ENCODE measurements at places on chromosomes 5 and 9.

GRCh38 chr5:176837707-176838115 is 27.4 kb downstream of the UNC5A start:
- peak; percentile 70 for DNase-seq

- no peak for DNase-seq
These were observed 245.5 kb downstream of the SMARCA2 start for GRCh38 chr9:2260417-2261306.

- DNase-seq = no peak
These were observed 24.2 kb downstream of the JADE2 start for GRCh38 chr5:134549714-134550113.

GRCh38 chr9:69093471-69094103 is 58.0 kb downstream of the FXN start:
- no peak for DNase-seq

GRCh38 chr5:5795074-5795771 is 372.7 kb downstream of the ICE1 start:
- no peak for DNase-seq

DNA sequence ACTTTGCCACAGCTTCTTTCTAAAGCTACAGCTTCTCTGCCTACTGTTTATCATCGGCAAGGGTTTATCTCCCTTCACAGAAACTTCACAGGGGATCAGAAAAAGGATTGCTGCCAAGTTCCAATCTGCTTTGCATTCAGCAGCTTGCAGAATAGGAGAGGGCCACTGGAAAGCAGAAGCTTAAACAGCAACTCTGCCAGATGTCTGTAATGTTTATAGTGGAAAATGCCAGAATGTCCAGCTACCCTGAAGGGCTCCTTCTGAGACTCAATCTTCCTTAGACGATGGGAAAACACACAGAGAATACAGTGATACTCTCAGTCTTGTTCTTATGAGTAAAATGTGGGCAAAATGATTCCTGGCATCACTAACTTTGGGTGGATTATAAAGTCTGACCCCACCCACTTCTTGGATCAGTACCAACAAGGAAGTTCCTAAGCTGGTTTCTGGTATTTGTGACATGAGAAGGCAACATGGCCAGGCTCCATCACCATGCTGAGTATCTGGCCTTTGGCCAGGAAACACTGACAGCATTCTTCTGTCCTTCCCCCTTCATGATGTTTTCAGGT is 19.0 kb downstream of the STOM start:
- DNase-seq = peak; percentile 75

DNA sequence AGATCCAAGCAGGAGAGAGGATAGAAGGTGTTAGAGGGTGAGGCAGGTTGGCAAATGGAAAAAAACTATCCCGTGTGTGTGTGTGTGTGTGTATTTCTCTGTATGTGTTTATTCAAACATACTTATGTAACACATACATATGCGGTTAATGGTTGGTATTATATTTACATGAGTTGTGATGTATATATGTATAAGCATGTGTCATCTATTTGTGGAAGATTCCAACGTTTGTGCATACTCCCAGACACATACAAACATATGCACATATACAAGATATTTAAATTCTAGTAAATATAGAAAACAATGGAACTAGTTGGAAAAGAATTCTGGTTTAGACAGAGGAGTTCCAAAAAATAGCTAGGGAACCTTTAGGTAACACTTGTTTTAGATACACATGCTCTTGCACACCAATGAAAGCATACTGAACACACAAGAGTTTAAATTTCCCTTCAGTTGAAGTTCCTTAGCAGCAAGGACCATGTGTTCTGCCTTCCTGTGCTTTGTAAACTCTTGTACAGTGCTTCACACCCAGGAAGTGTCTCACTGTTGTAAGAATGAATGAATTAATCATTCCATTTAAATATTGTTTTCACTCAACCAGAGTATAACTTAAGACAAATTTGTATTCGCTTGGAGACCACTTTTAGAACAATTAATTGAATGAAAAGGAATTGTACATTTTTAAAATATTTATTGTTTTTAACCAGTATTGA is 257.8 kb downstream of the FER start:
- DNase-seq = no peak

GRCh38 chr5:44919560-44919959 is 110.8 kb downstream of the MRPS30 start:
- no peak for DNase-seq

- DNase-seq = no peak
These were observed 246.7 kb upstream of the TRPM3 start for GRCh38 chr9:71368157-71368556.

DNA sequence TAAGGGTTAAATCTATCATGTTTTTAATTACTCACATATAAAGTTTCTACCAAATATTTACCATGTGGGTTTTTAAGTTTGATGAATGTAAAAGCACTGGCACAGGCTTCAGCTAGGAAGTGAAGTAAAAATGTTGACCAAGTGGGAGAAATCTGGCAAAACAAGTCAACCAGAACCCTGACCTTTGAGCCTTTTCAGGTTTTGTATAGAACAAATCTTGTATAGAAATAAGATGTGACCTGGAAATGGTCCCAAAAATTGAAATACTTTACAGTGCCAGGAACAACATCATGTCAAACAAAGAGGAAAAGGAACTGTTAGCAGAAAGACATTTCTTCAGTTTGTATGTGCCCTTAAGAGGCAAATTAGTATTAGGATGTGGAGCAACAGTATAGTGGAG is 137.6 kb downstream of the CCDC192 start:
- peak; percentile 91 for DNase-seq

- DNase-seq = no peak
These were observed 6.2 kb downstream of the EXOC3 start for GRCh38 chr5:449151-449550.
